ENCODE measurements at places on chromosomes 11 and 22.
A peak's percentile ranks its signal among the peaks of the same experiment; 100 is the strongest.

- no peak for DNase-seq
These were observed 33.9 kb downstream of the ALX4 start for GRCh38 chr11:44275961-44276550.

GRCh38 chr11:111320728-111321568 is 22.6 kb downstream of the POU2AF3 start:
- no peak for DNase-seq

- DNase-seq: no peak
These were observed 699.1 kb upstream of the ARHGAP42 start for GRCh38 chr11:99987821-99988470.

GRCh38 chr11:4863876-4864275 is 14.9 kb upstream of the OR51S1 start:
- no peak for DNase-seq

- DNase-seq: no peak
These were observed 47.3 kb downstream of the NEU3 start for GRCh38 chr11:75035911-75036565.

DNA sequence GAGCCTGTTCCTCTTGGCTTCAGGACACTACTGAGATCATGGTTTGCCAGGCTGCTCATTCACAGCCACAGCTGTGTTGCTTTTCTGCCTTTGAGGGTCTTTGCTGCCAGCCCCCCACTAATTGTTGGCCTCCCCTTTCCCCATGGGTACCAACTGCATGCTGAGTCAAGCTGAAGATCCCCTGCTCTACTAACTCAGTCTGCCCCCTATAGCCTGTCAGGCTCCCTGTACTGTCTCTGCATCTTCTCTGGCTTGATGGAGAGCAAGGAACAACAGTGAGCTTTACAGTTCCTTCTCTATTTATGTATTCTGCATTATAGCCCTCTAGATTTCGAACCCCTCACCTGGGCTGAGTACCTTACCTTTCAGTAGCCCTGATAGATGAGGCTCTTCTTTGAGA is 257.6 kb upstream of the CADM1 start:
- DNase-seq: no peak

DNA sequence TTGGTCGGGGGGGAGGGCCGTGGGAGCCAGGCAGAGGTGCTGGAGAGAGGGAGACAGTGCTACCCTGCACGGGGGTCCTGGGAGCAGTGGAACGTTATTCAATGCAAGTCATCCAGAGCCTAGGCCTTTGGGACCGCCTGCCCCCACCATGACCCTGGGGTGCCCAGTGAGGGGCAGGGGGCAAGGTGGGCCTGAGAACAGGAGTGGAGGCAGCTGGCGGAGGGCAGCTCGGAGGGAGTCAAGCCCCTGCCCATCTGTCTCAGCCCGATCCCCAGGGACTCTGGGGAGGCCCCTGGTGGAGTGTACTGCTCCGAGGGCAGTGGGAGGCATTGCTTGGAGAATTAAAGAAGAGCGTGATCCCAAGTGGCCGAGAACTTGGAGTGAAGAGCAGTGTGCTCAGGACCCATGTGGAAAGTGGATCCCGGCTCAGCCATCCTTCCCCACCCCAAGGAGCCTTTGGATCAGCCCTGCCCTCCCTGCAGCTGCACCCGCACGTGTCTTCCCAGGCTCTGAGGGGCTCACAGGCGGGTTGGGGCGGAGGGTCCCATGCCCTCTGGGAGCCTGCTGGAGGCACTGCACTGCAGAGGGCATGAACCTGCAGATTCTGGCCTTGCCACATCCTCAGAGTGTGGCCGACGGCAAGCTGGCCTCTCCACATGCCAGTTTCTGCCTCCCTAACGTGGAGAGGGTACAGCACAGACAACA is 34.0 kb upstream of the SMIM38 start:
- no peak for DNase-seq

DNA sequence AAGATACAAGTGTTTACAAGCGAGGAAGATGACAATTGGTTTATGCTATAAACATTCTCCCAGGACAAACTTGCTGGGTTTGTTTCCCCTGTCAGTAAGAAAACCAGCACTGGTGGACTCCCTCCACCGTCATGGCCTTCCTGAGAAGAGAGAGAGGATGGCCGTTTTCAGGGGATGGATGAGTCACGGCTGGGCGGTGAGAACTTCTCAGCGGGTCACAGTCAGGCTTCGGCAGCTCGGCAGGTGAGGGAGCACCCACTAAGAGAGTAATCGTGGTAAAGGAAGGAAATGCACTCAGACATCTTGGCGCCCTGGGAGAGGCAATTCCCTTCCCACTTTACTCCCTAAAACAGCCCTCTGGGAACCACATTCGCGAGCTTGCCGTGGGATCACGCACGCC is 83.9 kb downstream of the NCAM1 start:
- no peak for DNase-seq

DNA sequence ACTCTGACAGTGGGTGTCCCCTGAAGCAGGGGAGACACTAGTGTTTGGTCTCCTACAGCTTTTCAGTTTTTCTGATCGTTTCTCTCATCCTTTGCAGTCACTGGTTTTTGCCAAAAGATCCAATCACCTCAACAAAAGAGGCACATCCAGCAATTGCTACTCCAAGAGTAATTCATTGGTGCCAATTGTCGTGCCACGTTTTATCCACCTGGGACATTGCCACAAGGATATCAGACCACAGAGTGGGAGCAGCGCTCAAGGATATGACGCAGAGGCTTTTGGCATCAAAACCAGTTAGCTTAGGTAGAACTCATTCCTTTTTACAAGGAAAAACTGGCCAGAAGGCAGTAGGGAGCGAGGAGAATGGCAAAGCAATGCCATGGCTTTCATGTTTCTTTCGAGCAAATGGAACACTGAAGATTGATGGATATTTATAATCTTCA is 40.9 kb upstream of the BLID start:
- no peak for DNase-seq

DNA sequence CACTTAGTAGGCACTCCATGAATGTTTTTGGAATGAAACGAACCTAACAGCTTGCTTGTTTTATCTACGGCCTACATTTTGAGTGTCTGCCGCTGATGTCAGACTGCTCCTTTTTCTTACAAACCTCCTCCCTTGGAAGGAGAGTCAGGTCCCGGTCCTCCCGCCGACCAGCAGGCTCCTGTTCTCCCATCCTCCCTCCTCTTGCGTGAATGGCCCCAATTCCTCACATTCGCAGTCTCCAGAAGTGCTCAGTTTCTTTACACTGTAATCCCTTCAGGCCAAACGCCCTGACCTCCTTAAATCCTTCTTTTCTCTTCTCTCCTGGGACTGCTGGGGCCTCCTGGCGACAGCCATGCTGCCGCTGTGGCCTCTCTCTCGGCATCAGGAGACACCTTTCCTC is 82.6 kb upstream of the CSNK2A3 start:
- no peak for DNase-seq

DNA sequence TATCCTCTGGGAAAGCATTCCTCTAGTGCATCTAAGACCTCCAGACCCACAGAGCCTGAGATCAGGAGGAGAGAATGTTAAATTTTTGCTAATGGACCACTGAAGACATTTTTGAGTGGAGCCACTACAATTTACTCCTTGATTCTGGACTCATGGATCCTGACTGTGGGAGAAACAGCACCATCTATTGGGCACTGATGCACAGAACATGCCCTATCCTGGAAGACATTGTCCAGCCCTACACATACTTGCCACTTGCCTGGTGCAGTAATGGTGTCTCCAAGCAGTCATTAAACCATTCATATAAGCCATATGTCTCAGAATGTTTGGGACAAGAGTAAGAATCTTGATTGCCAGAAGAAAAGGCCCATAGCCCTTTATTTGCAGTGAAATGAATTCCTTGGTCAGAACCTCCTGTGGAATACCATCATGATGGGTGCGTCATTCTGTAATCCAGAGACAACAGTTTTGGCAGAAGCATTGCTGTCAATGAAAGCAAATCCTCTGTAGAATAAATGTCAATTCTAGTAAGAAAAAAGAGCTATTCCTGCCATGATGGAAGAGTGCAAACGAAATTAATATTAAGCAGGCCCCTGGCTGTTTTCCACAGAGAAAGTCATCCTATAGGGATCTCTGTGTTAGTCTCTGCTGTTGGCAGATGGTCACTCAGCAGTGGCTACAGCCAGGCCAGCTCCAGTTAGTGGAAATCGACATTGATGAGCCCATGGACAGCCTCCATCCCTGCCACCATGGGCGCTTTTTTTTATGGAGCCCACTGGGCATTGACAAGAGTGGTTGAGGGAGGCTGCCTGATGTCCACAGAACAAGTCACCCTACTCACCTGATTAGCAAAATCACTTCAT is 43.5 kb downstream of the GGTLC2 start:
- DNase-seq: no peak

DNA sequence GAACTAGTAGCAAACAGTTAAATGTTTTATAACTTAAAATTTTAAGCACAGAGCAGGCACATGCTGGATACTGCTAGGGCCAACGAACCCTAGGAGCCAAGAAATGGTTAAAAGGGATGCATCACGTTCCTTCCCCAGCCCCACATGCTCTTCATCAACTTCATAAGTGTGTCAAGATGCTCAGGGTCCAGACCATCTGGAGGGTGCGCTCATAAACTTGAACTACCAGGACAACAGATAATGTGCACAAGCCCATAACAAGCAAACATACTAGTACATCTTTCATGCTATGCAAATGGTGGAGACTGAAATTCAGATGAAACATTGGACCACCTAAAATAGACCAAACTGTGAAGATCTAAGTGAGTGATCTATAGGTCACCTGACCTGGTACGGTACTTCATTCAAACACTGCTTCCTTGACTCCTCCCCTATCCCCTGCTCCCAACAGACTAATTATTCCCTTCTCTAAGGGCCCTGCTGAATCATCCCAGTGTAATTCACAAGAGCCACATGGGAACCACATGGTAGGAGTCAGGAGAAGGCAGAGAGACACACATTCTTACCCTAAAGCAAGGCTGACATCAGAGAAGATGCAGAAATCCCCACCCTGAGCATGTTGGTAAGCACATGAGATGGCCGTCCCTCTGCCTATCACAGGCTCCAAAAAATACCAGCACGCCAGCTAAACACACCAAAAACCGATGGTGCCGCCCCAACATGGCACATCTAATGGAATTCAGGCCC is 83.9 kb downstream of the ETS1 start:
- DNase-seq: no peak

GRCh38 chr22:45166932-45167331 is 3.2 kb downstream of the NUP50 start:
- DNase-seq: no peak

- DNase-seq: peak; percentile 97
These were observed 11.8 kb downstream of the LTBP3 start for GRCh38 chr11:65546217-65546958.

DNA sequence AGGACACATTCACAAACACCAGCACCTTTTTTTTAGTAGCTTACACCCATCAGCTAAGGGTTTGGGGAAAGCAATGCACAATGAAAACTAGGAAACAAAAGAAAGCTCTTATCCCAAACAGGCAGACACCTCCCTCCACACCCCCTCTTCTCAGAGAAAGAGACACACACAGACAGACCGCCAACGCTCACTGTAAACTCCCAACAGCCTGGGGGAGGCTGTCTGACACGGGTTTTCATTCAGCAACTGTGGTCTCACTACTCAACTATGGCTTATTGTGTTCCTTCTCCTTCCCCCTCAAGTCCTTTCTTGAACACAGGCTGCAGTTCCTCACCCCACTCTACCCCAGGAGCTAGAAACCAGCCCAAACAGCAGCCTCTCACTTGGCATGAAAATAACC is 123.4 kb downstream of the C11orf58 start:
- no peak for DNase-seq

- DNase-seq: peak; percentile 98
These were observed 10.2 kb upstream of the LRRC32 start for GRCh38 chr11:76680518-76681425.

DNA sequence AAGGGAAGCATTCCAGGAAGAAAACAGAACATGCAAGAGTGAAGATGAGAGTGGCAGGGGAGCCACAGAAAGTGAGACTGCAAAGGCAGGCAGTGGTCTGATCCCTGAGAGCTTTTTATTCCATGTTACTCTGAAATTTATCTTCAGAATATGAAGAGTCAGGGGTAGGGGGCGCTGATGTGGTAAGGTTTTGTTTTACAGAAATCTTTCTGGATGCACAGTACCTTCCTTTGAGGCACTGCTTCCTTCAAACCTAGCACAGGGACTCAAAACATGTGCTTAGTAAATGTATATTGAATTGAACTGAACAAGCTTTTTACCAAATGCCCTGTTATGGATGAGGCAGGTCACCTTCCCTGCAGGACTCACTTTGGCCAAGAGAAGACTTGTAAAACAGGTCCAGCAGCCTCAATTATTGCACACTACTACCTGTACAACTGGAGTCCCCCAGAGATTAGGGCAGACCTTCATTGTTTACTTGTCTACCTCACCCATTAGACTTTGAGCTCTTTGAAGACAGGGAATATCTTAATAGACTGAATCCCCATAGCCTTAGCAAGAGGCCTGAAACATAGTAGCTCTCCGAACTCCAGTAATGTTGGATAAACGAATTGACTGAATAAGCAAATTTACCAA is 2.2 kb downstream of the PAK1 start:
- peak; percentile 33 for DNase-seq

- no peak for DNase-seq
These were observed 103.5 kb upstream of the TENM4 start for GRCh38 chr11:79544361-79544760.

DNA sequence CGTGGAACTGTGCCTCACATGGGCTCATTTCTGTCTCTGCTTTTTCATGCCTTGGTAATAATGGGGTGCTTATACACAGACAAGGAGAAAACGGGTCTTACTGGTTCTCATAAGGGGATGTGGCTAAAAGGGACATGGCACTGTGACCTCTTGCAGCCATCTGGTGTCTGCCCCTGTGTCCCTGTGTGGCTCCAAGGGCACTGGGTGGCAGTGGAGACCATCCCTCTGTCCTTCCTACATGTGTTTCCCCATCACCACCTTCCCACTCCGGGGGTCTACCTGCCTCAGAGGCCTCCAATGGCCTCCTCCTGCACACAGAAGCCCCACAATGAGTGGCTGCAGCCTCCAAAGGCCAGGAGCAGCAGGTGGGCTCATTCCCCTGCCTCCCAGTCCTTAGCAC is 221.2 kb downstream of the CEP164 start:
- DNase-seq: no peak

DNA sequence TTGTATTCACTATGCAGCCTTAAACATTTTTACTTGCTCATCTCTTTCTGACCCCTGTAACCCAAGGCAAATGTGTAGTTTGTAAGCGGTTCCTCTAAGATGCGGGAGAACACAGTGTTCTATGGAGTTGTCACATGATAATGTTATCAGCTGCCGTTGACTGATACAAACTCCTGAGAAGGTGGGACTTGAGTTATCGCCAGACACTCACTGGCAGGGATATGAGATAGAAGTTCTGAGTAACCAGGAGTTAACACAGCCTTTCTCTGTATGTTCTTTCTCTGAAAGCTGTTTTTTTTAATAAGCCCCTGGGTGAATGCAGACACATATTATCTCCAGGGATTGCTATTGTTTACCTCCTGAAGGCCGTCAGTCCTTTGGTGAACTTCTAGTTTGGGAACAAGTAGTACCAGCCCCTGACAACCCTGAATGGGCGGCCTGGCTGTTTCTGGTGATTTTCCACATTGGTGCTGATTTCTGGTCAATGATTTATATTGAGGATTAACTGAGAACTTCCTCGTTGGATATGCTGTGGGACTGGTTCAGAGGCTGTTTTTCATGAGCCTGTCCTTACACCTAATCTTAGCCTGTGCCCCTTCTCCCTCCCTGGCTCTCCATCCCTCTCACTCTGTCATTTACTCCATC is 155.3 kb upstream of the RASSF10 start:
- no peak for DNase-seq

Data from 8988T (cell line).